ENCODE measurements at places on chromosomes 5 and 9.

DNA sequence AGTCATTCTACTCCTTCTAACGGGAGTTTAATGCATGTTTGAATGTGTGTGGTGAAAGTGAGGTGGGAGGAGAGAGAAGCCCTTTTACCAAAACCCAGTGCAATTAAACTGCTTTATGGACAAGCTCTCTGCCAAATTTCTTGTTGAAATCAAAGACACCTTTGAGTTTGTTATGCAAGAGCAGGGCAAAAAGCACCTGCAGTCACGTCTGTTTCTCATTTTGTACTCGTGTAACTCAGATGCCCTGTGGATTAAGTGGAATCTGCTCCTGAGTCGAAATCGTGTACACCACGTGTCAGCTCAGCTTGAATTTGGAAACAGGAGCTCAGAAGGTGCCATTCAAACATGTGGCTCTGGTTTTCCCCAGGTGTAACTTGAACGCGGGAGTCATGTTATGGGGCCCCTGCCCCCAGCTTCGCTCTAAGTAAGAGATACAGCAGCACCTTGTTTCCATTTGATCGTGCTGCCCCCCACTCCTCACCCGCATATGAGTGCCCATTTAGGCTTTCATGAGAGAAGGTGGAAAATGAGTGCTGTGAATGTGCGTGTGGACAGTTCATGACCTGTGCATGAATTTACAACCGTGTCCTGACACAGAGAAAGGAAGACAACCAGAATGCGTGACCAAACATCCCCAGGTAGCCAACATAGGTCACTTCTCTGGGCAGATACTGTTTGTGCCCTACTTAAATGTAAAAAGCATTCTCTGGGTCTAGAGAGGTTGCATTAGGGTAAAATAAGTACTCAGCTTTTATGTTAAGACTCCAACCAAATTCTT lies 347.0 kb upstream of the SLC30A5 start:
- DNase-seq = no peak

DNA sequence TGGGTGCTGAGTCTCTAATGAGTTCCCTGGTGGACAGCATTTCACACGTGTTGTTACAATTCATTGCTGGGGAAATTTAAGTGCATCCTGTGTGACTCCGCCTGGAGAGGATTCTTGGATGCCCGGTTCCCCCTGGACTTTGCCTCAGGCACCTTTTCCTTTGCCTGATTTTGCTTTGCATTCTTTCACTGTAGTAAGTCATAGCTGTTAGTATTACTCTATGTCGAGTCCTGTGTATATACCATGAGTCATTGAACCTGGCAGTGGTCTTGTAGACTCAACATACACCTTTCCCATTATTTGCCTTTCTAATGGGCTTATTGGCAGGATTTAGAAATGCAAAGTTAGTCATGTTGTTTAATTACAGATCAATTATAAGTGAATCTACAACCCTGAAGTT lies 81.9 kb upstream of the DHFR start:
- no peak for DNase-seq

GRCh38 chr9:70519912-70520724 lies 105.7 kb upstream of the KLF9 start:
- no peak for DNase-seq

GRCh38 chr5:36635721-36636390 lies 29.4 kb downstream of the SLC1A3 start:
- no peak for DNase-seq

- no peak for DNase-seq
Observed at GRCh38 chr9:127267793-127268525, 3.4 kb downstream of the GARNL3 start.

DNA sequence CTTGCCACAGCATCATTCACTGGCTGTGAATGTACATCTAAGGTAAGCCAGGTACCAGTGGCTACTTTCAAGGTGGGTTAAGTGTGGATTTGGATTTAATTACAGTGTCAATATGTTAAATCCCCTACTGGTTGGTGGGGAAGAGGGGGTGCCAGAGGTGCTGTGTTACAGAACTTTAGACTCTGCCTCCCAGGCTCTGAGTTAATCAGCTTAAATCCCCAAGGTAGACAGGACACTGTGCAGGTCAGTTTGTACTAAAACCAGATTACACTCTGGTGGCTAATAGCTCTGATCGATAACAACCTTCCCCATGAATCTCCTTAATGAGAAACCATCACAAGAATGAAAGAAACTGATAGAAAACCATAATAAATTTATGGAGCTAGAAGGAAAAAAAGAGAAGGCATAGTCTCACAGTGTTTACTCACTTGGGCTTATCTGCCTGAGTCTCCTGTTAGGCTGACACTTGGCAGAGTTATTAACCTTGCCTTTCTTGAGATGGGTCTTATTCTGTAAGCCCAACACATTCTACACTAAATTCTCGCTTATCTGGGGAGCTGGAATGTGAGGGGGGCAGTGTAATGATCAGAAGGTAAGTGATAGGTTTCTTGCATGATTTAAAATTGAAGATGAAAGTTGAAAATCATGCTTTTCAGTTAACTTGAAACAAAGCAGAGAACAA lies 106.8 kb downstream of the LMNB1 start:
- DNase-seq = no peak

GRCh38 chr5:177309351-177310191 lies 2.1 kb downstream of the MXD3 start:
- peak; percentile 78 for DNase-seq

DNA sequence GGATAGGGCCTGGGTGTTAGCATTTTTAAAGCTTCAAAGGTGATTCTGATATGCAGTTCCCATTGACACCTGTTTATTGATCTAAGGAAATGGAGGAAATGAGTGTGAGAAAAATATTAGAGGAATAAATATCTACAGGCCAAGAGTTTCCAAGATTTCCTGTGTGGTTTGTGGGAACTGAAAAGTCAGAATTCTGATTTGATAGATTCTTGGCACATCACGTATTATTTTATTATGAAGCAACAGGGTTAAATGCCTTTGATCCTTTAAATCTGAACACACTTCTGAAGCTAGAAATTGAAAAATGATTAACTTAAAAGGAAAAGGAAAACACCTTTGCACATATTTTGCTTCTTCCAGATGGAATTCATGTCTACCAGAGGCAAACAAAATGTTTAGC lies 113.7 kb downstream of the CD180 start:
- no peak for DNase-seq

- no peak for DNase-seq
Observed at GRCh38 chr5:126358525-126358924, 64.7 kb upstream of the GRAMD2B start.

GRCh38 chr5:37326536-37326935 lies 44.4 kb downstream of the NUP155 start:
- no peak for DNase-seq

Measured in left colon (tissue), 2 donors.